NCI-H2029 treated with DMSO at 0.1 percent for 48 hours (cell line): ENCODE measurements at places on chromosomes 1 and 21.

- DNase-seq: no peak
Measured at GRCh38 chr1:206929524-206929923, 7.8 kb upstream of the FCMR start.

DNA sequence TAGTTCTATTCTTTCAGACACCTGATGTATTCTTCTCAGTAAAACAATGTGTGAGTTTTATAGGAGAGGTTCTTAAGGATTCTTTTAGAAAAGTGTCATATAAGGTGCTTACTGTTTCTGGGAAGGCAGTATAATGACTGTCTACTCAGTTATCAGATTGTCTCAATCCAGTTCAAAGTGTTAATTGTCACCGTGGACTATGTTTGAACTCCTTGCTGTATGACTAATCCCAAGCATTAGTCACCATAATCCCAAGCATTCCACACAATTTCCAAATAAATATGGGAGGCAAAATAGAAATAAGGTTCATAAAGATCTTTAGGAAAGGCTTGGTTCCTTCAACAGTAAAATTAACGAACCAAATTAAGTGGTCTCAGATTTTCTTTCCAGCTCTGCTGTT, 342.1 kb upstream of the NR5A2 start:
- DNase-seq: no peak

- no peak for DNase-seq
Measured at GRCh38 chr21:43972850-43973633, 39.1 kb upstream of the TRAPPC10 start.

DNA sequence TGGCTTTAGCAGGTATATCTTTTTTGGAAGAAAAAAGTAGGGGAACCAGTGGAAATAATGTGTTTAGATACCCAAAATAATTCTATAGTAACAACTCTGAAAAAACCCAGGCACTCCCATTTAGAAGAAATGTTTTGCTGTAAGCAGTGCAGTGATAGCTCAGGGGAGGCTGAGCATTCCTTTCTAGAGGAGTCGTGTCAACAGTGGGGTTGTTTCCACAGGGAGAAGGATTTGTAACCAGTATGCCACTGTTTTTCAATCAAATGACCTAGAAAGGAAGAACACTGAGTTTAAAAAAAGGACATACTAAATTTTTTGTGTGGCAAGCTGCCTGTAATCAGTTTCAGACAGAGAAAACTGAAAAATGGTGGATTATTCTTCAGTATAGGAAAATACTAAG, 2.4 kb downstream of the PGD start:
- no peak for DNase-seq

- DNase-seq: no peak
Measured at GRCh38 chr1:169514566-169515270, 29.0 kb upstream of the SLC19A2 start.

DNA sequence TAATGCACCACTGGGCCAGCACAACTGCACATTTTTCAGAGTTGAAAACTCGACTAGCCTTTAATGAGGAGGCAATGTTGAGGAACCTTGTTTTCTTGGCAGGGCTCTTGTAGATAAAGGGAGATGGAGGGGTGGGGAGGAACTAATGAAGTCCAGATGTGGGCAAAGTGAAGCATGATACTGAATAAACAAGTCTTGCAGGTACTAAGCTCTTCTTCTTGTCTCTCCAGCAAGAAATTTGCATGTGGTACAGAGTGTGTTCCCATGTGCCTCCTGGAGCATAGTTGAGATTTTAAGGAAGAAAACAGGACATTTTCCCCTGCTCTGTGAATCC, 47.0 kb downstream of the PLPP3 start:
- DNase-seq: no peak

DNA sequence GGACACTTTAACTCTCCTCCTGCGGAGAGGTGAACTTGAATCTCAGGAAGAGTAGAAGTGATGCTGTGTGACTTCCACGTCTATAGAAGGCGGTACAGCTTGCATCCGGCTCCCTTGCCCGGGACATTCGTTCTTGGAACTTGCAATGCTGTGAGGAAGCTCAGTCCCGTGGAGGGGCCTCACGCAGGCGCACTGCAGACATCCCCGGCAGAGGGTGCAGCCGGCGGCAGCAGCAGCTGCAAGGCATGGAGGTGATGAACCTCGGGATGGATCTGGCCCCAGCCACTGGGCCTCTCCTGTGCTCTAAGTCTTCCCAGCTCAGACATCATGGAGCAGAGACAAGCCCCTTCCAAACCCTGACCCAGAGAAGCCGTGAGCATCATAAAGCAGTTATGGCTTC, 61.8 kb upstream of the SOD1 start:
- no peak for DNase-seq

GRCh38 chr1:202742496-202742895, 32.2 kb upstream of the SYT2 start:
- no peak for DNase-seq

GRCh38 chr1:39102537-39103327, 76.6 kb downstream of the NDUFS5 start:
- peak; percentile 100 for DNase-seq

DNA sequence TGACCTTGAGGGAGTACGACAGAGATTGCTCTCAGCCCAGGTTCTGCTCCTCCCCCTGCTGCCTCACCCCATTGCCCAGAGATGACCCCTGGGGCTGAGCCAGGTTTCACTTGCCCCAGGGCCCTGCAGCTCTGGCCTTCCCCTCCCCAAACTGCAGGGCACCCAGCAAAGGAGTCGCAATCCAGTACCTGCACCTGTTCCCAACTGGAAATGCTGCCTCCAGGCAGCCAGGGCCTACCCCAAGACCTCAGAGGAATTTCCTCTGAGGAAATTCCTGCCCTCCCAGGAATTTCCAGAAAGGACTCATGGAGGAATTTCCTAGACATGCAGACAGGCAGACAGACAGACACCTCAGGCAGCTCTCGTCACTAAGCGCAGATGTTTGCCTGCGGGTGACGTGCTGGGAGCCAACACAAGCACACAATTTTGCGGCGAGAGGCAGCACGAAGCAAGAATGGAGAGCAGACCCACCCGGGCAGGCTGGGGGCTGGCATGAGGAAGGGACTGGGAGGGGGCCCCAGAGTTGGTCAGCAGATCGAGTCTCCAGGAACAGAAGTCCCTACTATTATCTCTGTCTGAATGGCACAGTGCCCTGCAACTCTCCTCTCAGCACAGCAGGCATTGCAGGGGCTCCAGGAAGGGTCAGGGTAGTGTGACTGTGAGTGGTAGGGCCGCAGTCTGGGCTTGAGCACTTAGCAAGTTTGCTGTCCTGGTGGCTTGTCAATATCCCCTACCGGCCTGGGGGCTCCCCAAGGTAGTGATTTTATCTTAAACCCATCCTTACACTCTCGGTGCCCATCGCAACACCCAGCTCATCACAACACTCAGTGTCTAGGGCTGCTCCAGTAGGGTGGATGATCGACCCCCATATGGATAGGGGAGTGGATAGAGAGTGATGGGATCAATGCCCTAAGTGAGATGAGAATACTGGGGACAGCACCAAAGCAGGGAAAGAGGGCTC, 2.9 kb upstream of the EFNA1 start:
- DNase-seq: no peak

DNA sequence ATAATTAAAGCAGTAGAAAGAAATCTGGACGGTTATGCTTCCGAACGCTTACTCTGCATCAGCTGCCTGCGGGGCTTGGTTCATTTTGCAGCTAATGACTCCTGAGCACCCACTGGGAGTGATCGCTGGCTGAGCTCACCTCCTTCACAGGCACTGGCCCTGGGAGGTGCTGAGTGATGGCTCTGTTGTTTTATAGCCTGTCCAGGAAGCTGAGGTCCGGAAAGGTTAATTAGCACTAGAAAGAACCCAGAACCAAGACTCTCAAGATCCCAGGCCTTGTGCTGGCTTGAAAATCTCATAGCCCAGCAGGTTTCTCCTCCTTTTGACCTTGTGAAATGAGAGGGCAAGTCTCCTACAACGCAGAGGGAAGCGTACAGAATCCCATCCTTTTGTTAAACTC, 226.2 kb downstream of the AJAP1 start:
- DNase-seq: no peak

- DNase-seq: no peak
Measured at GRCh38 chr1:202068596-202068995, 54.1 kb upstream of the GPR37L1 start.

DNA sequence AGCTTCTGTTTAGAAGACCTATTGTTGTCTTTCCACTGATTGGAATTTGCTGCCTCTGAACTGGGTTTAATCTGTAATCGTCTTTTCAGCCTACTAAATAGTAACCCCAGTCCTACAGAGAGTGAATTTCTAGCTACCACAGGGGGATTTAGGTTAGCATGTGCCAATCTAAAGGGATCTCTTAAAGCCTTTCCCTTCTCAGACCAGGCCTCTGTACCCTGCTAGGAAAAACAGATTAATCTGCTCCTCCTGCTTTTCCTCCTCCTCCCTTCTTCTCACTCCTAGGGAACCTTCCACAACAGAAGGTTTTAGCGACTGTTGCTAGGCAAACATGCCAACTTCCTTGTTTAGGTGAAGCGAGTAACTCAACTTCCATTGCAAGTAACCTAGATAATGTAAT, 1.3 kb upstream of the RC3H1 start:
- no peak for DNase-seq

DNA sequence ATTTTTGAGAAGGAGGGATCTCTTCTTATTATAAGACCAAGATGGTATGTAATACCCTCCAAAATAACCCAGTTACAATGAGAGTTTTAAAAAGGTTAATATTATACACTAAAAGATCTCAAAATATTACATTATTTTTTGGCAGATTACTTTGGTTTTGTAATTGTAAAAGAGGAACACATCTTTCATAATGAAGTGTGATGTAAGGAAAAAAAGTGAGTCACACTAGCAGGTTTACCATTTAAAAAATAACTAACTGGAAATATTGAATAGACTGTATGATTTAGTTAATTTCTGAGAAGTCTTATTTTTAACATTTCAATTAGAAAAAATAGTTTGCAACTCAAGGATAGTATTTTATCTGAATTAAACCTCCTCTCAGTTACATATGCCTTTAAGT, 1.1 kb downstream of the F5 start:
- DNase-seq: no peak

DNA sequence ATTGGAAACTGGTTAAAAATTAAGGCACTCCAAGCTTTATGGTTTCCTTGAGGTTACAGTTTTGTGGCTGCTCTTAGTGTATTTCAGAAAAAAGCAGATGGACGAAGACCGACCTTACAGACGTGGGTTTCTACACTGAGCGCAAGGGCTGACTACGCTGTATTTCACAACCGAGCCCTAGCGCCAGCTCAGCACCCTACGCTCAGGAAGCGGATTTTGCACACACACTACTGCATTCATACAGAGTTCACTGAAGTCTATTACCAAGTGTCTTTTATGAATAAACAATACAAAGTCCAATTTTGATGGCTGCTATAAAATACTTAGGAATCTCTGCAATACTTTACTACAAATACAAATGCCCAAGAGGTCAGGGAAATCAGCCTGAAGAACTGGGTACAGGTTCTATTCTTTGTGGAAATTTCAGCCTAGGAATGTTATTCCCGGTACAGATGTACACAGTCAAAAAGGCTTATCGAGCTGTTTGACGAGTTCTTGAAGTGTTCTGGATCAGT, 23.8 kb downstream of the PTTG1IP start:
- no peak for DNase-seq

DNA sequence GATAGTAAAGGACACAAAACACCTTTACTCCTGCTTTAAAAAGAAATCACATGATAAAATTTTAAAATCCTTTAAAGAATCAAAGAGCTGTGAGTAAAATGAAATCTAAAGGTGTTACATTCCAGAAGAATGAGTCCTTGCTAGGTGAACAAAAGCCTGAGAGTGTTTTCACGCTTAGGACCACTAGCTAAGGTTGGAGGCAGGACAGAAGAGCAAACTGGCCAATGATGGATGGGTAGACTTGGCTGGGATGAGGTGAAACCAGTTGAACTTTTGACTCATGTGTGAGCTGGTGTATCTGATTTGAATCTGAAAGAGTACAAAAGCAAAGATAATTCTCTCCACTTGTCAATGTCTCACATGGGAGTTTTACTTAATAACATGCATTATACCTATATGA, 35.1 kb downstream of the CATSPERE start:
- no peak for DNase-seq

DNA sequence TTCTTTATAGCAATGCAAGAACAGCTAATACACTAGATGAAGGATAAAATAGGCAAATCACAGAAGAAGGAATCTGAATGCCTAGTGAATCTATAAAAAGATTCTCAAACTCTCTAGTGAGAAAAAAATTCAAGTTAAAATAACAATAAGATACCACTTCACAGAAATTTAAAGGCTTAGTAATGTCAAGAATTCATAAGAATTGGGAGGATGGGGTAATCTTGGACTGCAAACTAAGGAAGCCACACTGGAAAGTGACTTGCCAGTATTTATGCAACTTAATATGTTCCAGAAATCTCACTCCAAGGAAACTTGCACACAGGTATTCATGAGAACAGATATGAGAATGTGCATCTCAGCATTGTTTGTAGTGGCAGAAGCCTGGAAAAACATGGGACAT, 38.9 kb upstream of the PRRC2C start:
- DNase-seq: no peak

DNA sequence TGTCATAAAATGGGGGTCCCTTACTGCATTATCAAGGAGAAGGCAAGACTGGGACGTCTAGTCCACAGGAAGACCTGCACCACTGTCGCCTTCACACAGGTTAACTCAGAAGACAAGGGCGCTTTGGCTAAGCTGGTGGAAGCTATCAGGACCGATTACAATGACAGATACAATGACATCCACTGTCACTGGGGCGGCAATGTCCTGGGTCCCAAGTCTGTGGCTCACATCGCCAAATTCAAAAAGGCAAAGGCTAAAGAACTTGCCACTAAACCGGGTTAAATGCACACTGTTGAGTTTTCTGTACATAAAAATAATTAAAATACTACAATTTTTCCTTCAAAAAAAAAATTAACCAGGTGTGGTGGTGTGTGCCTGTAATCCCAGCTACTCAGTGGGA, 22.1 kb downstream of the RASSF5 start:
- no peak for DNase-seq

DNA sequence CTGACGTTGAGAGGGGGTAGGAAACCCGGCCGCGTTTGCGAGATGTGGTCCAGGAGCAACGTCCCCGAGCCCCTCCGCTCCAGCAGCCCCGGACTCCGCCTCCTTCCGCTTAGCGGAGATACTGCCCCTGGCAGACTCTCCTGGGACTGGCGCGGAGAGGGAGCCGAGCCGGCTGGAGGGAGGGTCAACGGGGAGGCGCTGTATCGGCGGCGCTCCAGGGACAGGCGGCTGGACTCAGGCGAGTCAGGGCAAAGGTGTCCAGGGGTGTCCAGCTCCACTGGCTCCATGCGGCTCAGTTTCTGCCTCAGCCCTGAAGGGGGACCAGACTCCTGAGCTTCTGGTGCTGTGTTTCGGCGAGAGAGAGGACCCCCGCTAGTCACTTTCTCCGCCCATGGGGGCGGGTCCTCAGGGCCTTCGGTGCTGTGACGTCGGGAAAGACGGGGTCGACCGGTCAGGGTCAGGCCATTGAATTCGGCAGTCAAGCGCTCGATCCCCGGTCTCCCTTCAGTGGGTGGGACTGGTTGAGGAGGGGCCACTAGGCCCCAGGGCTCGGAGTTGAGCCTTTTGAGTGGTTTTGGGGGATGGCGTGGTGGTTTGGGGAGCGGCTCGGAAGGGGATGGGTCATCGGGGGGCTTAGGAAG, 2.8 kb upstream of the LIX1L start:
- DNase-seq: no peak
